ENCODE measurements at places on chromosomes 12 and 14. TPM values are rescaled to one million over a fixed set of nuclear protein-coding genes. Genes with fewer than 3 reads are reported as not detected.

- DNase-seq: no peak
These were observed 15.7 kb downstream of the PLEKHG7 start for GRCh38 chr12:92718483-92718990.

DNA sequence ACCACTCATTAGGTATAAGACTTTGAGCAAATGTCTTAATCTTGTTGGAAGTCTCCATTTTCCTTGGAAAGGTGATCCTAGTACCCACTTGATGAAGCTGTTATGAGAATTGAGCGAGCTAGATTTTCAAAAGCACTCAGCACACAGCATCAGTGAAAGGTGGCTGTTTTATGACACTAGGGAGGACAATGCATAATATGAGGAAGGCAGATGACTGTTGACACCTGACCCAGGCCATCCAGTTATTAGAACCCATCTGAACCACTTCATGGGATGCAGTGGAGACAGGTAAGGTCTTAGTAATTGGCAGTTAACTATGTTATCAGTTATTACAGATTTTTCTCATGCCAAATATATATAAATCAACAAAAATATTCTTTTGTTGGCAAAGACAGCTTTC lies 369.9 kb upstream of the PDE3A start:
- no peak for DNase-seq

Gene KRT1
- polyA plus RNA-seq: 0.47 TPM

- DNase-seq: no peak
These were observed 52.3 kb downstream of the PLEKHA5 start for GRCh38 chr12:19181666-19182426.

DNA sequence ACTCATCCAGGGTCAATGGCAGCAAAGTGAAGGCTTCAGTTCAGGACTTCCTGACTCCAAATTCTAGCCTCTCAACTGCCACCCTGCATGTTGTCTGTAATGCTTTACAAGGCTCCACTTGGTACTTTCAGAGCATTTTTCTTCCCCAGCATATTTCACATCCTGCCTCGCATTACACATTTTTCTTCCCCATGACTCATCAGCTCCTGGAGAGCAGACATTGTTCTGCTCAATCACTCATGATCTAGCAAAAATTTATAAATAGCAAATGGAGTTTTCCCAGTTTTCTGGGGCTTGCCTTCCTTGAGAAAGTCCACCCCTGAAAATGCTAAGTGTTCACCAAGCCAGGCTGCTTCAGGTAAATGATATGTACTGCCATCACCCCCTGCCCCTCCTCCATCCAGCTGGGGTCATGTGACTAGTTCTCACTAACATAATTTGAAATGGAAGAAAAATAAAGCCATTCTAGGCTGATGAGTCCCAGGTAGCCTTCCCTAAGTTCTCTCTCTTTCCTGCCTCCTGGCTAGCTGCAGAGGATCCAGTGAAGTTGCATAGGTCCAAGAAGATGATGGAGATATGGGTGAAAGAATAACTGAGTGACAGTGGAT lies 69.4 kb downstream of the ARMH4 start:
- no peak for DNase-seq

GRCh38 chr14:31937730-31938346 lies 139.3 kb upstream of the ARHGAP5 start:
- DNase-seq: no peak

All from right lung (tissue), 10 donors.